Frontal cortex (tissue), 4 donors: ENCODE measurements at places on chromosomes 6 and 20. TPM values are rescaled to one million over a fixed set of nuclear protein-coding genes. Genes with fewer than 3 reads are reported as not detected.

DNA sequence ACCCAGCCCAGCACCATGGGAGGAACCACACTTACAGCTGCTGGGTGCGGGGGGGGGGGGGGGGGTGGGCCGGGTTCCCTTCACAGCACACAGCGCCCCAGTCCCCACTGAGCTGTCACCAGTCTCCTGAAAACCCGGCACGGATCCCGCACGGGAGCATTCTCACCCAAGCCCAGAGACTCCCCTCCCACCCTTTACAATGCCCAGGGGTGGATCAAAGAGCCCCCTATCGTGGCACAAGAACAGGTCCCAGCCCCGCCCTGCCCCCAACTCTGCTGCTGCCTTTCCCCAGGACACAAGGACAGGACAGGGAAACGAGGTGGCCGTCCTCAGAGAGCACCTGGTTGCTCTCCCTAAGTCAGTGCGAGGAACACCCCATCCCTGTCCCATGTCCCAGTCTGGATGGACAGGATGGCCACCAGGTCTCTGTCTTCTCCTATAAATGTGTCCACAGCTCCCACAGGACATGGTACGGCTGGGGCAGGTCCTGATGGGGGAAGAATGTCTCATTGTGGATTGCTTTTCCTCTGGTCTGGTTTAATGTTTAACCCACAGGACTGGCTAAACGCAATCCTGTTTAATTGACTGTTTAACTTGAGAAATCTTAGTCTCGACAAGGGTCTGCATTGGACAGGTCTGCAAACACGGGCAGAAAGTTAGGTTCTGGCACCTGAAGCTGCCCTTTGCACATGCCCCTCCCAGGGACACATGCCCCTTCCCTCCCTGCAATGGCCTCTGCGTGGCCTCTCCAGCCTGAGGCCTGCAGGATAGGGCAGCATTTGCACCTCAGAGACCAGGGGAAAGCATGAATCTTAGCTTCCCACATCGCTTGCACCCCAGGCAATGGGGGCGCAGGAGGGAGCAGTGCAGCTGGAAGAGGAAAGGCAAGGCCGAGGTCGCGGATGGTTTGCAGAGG, 45.3 kb downstream of the DACT2 start:
- no peak for DNase-seq

DNA sequence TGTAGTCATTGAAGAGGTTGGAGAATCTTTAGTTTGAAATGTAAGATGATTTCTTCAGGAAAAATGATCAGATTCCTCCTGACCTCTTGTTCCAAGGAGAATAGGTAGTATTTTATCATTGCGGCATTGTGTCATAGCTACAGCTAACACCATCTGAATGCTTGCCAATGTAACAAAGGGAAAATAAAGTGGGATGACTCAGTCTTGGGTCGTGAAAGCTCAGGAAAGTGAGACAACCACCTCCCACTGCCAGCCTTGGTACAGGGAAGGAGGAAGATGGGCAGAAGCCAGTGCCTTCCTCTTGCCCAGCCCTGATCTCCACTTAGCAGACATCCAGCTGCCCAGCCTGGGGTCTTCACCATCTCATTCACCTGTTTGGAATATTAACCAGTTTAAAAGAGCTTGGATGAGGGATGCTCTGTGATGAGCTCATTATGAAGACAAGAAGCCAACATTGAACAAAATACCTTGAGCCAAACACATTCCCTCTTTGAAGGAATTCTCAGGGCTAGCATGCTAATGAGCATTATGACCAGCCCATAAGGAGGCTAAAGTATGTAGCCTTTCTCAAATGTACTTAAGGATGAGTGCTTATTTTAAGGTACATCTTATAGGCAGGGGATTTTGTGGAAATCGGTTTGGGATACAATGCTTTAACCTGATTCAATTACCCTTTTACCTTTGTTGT, 40.0 kb upstream of the APCDD1L start:
- no peak for DNase-seq

DNA sequence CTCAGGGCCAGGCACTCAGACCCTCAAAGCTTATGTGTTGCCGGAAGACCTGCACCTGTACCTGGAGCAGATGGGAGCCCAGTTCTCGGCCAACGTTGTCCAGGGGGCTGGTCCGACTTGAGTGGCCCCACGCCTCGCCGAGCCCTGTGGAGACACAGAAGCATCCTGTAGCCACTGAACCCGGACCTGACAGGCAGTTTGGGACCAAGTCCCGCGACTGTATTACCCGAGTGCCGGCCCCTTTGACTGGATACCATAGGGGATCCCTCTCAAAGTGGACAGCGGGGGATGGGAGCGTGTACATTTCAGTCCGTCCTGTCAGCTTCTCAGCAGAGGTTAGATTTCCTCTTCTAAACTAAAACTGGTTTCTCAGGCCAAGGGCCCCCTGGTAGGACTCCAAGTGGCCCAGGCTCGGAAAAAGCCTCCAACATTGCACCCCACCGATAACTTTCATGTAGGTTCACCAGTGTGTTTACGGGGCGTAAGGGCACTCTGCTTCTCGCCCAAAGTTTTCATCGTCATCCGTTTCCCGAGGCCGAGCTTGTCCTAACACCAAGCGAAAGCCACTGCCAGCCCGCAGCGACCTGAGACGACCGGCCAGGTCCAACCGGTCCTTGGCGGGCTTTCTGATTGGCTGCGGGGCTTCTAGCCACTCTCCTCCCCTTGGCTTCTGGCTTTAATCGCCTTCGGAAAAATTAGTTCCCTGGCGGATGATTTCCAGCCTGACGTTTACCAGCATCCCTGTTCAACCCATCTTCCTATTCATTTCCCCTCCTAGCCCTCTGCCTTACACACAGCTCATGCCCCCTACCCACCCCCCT, 10.8 kb downstream of the SIM1 start:
- DNase-seq: no peak

GRCh38 chr6:4191271-4191721, 55.9 kb upstream of the ECI2 start:
- DNase-seq: no peak

DNA sequence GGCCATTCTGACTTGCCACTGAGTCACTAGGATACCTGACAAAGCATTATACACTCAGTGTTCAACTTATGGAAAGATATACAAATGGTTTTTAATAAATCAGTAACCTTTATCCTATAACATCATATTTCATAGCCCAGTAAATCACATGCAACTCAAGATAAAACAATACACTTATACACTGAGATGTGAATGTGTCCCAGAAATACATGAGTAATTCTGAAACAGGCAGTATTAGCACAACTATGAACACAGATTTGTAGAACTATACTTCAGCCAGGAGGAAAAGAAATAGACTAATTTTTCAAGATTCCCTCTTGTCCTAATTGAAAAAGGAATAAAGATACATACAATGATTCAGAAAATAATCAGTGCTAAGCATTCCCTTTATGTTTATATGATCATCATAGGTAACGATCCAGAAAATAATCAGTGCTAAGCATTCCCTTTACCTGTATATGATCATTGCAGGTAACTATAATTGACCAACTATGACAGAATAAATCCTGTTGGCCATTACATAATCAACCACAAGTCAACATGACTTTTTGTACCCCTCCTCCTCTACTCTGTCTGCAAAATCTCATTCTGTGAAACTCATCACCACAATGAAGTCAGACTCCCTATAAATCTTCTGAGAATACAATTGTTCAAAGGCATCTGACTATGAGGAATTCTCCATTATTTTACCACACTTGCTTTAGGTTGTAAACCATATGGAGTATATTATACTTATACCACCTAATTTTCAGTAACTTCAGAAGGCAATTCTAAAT, 30.3 kb downstream of the HACE1 start:
- no peak for DNase-seq

DNA sequence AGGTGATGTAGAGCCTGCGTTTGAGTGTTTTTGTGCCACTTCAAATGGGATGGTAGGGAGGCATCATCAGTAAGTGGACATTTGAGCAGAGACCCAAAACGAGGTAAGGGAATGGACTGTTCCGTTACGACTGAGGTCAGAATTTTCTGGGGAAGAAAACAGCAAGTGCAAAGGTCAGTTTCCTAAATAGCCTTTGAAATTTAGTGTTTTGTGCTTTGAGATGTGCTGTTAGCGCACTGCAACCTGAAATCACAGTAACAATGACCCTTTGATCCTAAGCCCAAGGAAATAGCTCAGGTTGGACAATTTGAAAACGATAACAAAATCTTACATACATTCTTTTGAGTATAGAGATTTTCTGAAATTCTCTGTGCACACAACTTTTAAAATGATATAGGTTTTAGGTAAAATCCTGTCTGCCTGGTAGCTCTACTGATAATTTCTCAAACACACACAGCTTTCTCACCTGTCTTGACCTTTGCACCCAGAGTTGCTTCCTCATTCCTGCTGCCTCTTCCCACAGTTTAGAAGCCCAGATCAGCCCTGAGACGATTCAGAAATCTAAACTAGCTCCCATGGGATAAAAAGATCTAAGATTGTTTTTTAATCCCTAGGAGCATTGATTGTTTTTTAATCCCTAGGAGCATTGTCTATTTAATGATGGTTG, 22.1 kb downstream of the DCBLD1 start:
- no peak for DNase-seq

DNA sequence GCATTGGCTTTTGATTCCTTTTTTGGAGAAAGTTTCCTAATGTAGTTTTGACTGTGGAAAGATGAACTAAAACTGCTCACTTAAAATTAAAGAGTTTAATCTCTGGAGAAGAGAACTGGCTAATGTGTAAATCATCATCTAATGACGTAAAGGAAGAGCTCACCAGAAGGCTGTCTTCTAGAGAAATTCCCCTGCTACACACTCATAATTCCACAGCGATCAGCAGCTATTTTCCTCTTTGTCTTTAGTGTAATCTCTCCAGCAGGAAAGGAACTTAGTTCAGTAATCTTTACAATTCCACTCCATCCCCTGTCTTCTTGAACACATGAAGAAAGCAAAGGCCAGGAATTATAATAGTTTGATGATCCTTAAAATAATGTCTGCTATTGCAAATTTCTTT, 15.8 kb downstream of the SPTLC3 start:
- no peak for DNase-seq

DNA sequence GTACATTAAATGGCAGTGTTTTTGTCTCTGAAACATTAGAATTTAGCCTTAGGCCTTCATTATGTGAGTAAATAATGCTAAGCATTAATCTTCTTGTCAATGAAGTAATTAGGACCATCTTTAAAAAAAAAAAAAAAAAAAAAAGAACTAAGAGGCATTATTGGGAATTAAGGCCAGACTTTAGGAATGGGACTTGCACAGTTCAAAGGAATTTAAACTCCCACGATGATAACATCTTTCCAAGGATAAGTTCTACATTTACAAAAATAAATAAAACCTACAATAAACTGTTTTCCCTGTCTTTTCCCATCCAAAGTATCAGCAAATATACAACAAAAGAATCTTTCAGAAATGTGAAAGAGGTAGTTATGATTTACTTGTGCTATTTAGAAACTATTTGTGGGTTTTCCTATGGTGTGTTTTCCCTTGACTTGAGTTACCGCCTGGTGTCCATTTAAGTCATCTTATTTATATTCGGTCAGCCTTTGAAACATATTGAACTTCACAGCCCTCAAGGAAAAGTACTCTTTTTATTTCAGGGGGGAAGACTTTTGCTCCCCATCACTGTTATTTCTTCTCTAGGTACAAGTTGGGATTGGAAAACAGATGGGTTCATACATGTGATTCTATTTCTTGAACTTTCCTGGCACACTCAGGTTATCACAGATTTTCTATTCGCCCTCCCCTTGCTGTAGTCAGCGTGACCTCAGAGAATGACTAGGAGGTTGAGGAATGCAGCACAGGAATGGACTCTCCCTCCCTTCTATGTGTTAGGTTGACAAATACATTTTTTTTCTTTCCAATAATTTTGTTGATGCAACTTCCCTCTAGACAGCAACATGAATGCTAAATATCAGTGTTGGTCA, 13.6 kb downstream of the STMND1 start:
- no peak for DNase-seq

DNA sequence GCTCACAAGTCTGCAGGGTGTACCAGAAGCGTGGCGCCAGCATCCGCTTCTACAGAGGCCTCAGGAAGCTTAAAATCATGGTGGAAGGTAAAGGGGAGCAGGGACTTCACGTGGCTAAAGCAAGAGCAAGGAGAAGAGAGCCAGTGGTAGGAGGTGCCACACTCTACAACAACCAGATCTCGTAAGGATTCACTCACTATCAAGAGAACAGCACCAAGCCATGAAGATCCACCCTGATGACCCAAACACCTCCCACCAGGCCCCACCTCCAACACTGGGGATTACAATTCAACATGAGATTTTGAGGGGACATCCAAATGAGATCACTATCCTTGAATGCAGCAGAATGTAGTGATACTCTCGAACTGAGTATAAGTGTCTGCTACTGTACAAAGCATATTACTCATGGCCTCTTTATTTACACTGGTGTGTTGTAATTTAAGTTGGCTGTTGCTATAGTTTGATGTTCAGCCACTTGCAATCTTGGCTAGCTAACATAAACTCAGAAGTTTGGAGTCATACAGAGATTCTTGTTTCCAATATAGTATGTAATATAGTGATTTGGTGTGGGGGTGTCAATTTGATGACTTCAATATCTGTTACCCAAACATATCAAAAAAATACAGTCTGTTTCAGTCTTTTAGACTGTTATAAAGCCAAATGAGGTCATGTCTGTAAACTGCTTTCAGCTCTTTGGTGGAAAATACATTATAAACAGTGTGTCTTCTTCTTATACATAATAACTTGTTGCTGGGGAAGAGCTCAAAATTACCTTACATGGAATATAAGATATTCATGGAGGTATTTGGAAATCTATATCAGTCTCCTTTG, 39.4 kb upstream of the MYLIP start:
- no peak for DNase-seq

- DNase-seq: no peak
These were observed 2.9 kb upstream of the CALHM5 start for GRCh38 chr6:116508527-116508926.

GRCh38 chr6:151036869-151037680, 171.6 kb downstream of the MTHFD1L start:
- no peak for DNase-seq

DNA sequence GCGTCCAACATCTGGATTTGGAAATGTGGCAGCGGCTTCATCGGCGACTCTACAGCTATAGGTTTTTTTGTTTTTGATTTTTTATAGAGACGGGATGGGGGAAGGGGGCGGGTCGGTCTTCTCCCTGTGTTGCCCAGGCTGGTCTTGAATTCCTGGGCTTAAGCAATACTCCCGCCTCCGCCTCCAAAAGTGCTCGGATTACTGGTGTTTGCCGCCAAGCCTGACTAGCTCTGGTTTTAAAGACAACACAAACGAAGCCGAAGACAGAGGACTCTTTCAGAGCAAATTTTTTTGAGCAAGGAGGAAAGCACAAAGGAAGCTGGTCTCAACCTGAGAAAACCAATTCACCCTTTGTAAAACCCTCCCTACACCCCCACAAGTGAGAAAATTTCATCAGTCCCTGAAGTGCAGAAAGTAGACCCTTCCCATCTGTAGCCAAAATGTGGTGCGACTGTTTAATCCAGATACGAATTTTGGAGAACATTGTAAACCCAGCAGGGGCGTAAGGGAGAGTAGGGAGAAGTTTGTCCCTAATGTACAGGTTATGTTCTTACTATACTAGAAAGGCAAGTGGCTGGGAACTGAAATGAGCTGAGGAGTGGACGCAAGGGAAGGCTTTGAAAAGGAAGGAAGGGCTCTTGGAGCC, 185.9 kb downstream of the TRIM27 start:
- DNase-seq: no peak

GRCh38 chr6:79842376-79843040, 104.8 kb downstream of the ELOVL4 start:
- no peak for DNase-seq

GRCh38 chr6:90294614-90294988, 2.0 kb downstream of the BACH2 start:
- no peak for DNase-seq

The NKX2-2 gene
- total RNA-seq: 0.41 TPM

The FAM83C gene
- total RNA-seq: not detected

The PPP1R16B gene
- total RNA-seq: 10.6 TPM

The KIFC1 gene
- 4.1 TPM for total RNA-seq
